ENCODE measurements at places on chromosomes 4 and X. TPM values are rescaled to one million over a fixed set of nuclear protein-coding genes. Genes with fewer than 3 reads are reported as not detected.

TMEM35A gene
- 0.76 TPM for total RNA-seq

DNA sequence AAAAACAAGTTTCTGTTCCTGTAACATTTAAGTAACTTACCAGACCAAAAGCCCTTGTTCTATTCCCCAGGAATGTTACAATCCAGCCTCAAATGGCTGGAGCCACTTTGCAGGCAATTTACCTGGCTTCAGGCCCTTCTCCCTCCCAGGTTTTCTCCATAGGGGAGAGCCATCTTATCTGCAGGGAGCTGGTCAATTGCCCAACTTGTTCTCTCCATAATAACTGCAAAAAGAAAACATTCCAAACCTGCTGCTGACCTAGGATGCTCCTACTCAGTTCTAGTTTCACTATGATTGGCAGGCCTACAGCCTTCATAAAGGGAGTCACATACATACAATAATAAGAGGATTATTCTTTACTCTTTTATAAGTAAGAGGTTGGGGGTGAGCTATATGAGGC lies 670.7 kb downstream of the PCDH7 start:
- DNase-seq, result no peak

- no peak for DNase-seq
Observed at GRCh38 chr4:17398805-17399204, 113.1 kb downstream of the QDPR start.

DNA sequence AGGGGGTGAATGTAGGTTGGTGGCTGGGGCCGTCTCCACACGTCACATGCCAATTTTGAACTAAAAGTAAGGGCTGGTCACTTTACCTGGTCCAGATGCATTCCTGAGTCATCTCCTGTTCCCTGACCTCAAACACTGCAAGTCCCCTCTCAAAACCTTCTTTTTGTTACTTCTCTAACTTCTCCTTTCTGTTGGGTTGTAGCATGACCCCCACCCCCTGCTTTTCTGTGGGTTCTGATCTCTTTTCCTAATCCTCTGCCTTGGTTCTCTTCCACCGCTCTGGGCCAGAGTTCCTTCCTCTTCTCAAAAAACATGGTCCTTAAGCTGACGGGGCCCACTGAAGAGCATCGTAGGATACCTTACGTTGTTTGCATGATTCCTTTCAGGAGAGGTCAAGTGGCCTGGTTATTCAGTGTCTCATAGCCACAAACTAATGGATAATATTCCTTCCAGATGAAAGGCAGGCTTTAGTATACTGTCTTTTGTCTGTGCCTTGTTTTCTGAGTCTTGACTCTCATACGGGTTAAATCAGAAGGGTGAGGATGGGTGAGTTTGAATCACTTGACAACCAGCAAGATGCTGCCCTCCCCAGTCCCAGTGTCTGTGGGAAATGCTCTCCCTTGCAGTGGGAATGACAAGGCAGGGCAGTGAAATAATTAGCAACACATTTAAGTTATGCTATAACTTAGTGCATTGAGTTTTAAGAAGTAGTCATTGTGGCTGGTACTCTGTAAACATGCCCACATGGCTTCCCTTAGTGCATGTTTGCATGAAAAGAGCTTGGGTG lies 15.1 kb downstream of the SMS start:
- peak; percentile 26 for DNase-seq

DNA sequence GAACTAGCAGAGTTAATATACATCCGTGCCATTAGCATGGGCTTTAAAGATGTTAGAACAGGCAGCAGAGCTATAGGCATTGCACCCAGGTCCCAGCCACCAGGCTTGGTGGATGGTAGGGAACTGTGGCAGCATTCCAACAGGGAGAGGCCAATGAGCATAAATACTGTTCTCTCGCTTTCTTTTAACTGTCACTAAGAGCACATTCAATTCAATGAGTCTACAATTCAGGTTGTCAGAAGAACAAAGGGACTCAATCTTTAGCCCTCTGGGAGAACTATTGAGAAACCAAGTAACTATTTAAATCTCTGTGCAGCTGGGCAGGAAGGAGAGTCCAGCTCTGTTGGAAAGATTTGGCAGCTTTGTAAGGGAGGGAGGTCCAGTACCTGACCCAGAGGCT lies 165.6 kb downstream of the CHIC1 start:
- DNase-seq, result no peak

DNA sequence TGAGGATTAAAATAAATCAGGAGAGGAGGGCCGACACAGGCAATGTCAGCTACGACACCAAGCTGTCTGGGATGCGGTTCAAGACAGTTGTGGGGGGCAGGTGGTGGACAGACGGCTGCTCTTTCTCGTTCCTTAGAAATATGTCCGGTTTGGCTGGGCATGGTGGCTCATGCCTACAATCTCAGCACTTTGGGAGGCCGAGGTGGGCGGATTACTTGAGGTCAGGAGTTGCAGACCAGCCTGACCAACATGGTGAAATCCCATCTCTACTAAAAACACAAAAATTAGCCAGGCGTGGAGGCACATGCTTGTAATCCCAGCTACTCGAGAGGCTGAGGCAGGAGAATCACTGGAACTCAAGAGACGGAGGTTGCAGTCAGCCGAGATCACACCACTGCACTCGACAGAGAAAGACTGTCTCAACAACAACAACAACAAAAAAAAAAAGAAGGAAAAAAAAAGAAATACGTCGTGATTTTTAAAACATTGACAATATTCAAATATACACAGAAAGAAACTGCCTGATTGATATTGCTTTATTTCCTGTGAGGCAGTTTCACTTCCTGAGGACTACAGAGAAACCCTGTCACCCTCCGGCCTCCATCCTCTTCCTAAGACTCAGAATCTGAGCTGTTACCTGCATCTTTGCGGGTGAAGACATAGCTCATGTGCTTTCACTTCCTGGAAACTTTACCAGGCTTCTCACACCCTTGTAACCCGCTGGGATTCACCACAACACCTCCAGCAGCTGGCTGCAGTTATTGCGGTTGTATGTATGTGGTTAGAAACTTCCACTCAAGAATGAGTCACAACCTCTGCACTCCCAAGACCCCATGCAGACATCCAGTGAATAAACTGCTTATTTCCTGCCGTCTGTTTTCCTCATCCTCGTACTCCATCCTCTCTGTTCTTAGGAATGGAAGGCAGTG lies 63.8 kb upstream of the STS start:
- DNase-seq, result peak; percentile 84

- DNase-seq, result no peak
Observed at GRCh38 chr4:106291678-106292077, 24.3 kb downstream of the TBCK start.
